ENCODE measurements at places on chromosomes 7 and 10. TPM values are rescaled to one million over a fixed set of nuclear protein-coding genes. Genes with fewer than 3 reads are reported as not detected.
A peak's percentile ranks its signal among the peaks of the same experiment; 100 is the strongest.

Gene PAPSS2
- total RNA-seq: 16.8 TPM

Gene JAZF1
- 31.0 TPM for total RNA-seq

Gene AHCYL2
- 20.1 TPM for total RNA-seq

Gene CLRN3
- not detected for total RNA-seq

Gene SH3PXD2A
- total RNA-seq: 33.7 TPM

Gene GNGT1
- not detected for total RNA-seq

Gene CCL26
- not detected for total RNA-seq

Gene CACNB2
- total RNA-seq: 0.79 TPM

Gene IDI2
- total RNA-seq: not detected

Gene SPAM1
- total RNA-seq: not detected

Gene HPSE2
- total RNA-seq: 0.13 TPM

Gene CLCN1
- total RNA-seq: 0.33 TPM

- H3K4me1 ChIP-seq: no peaks in the 10 kb centered on the region
- no peaks in the 10 kb centered on the region for H3K36me3 ChIP-seq
- no peaks in the 10 kb centered on the region for H3K27me3 ChIP-seq
- H3K4me3 ChIP-seq: no peak overlapping the region
- no peak overlapping the region for H3K27ac ChIP-seq
Measured at GRCh38 chr10:79454259-79454658, 8.8 kb upstream of the ZCCHC24 start.

DNA sequence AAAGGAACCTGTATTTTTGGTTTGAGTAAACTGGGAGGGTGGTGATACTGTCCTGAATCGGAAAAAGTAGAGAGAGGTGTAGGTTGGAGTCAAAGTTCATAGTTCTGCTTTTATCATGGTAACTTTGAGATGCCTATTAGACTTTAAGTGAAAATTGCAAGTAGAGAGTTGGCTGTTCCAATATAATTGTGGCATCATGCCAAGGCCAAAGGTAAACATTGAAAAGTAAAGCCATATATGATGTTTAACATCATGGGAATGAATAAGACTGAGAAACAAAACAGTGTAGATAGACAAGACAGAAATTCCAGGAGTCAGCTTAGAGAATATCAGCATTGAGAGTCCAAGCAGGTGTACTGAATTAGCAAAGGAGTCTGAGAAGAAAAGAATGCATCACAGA, 570.9 kb downstream of the HTR7 start:
- H3K27me3 ChIP-seq: no peaks in the 10 kb centered on the region
- no peaks in the 10 kb centered on the region for H3K36me3 ChIP-seq
- DNase-seq: no peak
- H3K4me1 ChIP-seq: no peaks in the 10 kb centered on the region

- DNase-seq: no peak
- H3K36me3 ChIP-seq: peaks cover 20% of the 10 kb centered on the region
- no peak overlapping the region for H3K27ac ChIP-seq
- H3K4me3 ChIP-seq: no peak overlapping the region
Measured at GRCh38 chr7:135922263-135922662, 54.9 kb downstream of the MTPN start.

- no peak overlapping the region for H3K4me3 ChIP-seq
- H3K36me3 ChIP-seq: peaks cover 14% of the 10 kb centered on the region
- DNase-seq: no peak
- H3K4me1 ChIP-seq: peaks cover 36% of the 10 kb centered on the region
- peak overlapping the region; percentile 50 for H3K27ac ChIP-seq
- no peaks in the 10 kb centered on the region for H3K27me3 ChIP-seq
Measured at GRCh38 chr10:29411666-29412315, 122.9 kb downstream of the LYZL1 start.

GRCh38 chr10:24652381-24652957, 71.2 kb downstream of the ARHGAP21 start:
- H3K27me3 ChIP-seq: no peaks in the 10 kb centered on the region
- no peaks in the 10 kb centered on the region for H3K36me3 ChIP-seq
- no peak for DNase-seq
- no peaks in the 10 kb centered on the region for H3K4me1 ChIP-seq
- no peak overlapping the region for H3K4me3 ChIP-seq

DNA sequence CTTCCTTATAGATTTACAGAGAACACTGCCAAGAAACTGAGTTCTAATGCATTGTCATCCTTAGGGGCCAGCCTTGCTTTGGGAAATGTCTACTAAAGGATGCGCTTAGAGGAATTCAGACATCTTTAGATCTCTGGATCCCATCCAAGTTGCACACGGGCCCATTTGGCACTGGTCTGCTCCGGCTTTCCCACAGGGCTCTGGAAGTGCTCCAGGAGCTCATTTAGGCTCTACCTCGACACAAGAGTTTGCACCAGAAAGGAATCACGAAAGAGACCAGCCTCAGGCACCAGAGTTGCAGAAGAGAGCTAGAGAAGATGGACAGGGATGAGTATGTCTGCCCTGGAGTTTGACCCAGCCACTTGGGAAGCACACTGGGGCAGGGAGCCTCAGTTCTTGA, 150.1 kb upstream of the TMEM72 start:
- H3K36me3 ChIP-seq: no peaks in the 10 kb centered on the region
- no peaks in the 10 kb centered on the region for H3K27me3 ChIP-seq
- no peak overlapping the region for H3K27ac ChIP-seq
- DNase-seq: no peak
- no peaks in the 10 kb centered on the region for H3K4me1 ChIP-seq

DNA sequence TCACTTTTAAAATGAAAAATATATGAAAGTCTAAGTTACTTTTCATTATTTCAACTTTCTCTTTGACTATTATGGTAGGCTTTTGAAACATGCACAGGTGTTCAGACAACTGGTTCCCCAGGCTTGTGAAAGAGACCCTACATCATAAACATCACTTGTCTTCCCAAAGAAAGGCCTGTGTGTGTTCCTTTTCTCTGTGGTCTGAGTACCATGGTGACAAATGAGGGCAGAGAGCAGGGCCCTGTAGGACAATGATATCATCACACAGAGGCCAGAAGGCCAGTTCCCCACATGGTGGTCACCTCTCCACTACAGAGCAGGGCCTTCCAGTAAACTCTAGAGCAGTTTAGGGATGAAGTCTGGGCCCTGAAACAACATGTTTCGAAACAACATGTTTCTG, 288.8 kb downstream of the USP6NL start:
- H3K36me3 ChIP-seq: peaks cover 74% of the 10 kb centered on the region
- no peak overlapping the region for H3K27ac ChIP-seq
- no peaks in the 10 kb centered on the region for H3K27me3 ChIP-seq
- DNase-seq: no peak
- H3K4me1 ChIP-seq: peaks cover 44% of the 10 kb centered on the region

- H3K36me3 ChIP-seq: no peaks in the 10 kb centered on the region
- H3K4me1 ChIP-seq: no peaks in the 10 kb centered on the region
- no peak for DNase-seq
- no peaks in the 10 kb centered on the region for H3K27me3 ChIP-seq
- H3K27ac ChIP-seq: no peak overlapping the region
Measured at GRCh38 chr10:83982812-83983211, 156.5 kb upstream of the GHITM start.

DNA sequence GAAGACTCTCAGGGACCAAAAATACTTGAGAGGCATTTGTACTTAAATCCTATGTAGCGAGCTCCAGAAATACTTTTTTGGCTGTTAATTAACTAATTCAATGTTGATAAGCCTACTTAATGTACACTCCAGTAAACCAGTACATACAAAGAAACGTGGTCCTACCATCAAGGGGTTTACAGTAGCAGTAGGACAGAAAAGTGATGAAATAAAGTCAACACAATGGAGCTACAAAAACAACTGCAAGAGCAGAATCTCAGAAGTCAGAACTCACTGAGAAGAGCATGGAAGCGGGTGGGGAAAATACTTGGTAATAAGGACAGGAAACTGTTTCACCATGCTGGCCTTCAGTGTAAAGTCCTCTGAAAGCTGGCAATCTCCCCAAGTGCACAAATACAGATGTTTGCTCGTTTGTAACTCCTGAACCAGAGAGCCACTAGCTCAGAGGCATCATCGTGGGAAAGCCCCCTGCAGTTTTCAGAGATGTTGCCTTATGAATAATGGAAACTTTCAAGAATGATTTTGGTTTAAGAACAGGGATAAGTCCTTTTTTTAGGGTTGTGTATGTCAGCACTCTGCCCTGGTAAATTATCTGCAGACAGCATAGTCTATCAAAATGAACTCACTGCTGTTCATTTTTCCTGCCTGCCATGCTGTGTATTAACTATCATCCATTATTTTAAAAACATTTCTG, 233.2 kb downstream of the SORCS1 start:
- H3K4me1 ChIP-seq: no peaks in the 10 kb centered on the region
- no peak overlapping the region for H3K4me3 ChIP-seq
- no peaks in the 10 kb centered on the region for H3K27me3 ChIP-seq
- H3K36me3 ChIP-seq: no peaks in the 10 kb centered on the region

GRCh38 chr10:97822261-97822687, 27.4 kb upstream of the GOLGA7B start:
- no peak overlapping the region for H3K27ac ChIP-seq
- H3K4me3 ChIP-seq: no peak overlapping the region
- H3K27me3 ChIP-seq: no peaks in the 10 kb centered on the region
- DNase-seq: no peak
- H3K4me1 ChIP-seq: no peaks in the 10 kb centered on the region

DNA sequence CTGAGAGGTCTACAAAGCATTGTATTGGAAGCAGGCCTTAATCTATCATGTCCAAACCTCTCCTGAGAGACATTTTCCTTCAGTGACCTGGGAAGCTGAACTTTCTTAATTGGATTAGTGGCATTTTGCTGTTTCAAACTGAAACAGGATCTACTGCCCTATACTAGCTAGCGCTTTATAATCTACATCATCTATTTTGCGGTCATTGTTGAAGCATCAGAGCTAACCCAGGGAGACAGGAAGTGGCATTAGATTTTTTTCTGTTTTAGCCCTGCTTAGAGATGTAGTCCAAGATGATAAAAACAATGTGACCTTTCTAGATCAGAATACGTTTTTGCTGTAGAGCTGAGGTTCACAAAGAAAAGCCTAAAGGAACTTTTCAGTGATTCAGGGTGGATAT, 147.4 kb upstream of the AGR3 start:
- H3K36me3 ChIP-seq: no peaks in the 10 kb centered on the region
- H3K27ac ChIP-seq: no peak overlapping the region
- H3K27me3 ChIP-seq: no peaks in the 10 kb centered on the region
- H3K4me3 ChIP-seq: no peak overlapping the region

DNA sequence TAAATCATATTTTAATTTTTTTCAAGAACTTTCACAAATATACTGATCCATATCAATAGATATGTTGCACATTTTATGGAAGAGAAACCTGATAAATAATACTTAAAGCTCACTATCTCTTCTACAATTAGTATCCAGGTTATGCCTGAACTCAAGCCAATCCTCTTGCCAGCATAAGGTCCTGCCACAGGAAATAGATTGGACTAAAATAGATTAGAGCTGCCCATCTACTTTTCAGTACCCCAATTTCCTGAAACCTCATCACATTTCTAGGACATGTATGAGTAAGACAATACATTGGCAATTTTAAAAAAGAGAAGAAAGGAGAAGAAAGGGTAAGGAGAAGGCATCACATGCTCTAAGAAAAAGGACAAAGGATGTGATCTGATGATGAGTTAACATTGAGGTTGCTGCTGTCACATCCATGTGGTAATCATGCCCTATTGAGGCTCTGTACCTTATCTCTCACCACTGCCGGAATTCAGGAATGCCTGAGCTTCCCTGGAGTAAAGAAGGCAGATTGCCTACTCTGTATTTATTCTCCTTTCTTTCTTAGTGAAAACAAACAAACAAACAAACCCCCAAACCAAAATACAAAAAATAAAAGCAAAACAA, 199.7 kb downstream of the ANK3 start:
- no peak overlapping the region for H3K27ac ChIP-seq
- no peaks in the 10 kb centered on the region for H3K36me3 ChIP-seq
- H3K27me3 ChIP-seq: no peaks in the 10 kb centered on the region

- H3K4me1 ChIP-seq: peaks cover 35% of the 10 kb centered on the region
- H3K36me3 ChIP-seq: no peaks in the 10 kb centered on the region
- H3K27ac ChIP-seq: no peak overlapping the region
- no peaks in the 10 kb centered on the region for H3K27me3 ChIP-seq
Measured at GRCh38 chr10:112979927-112980326, 29.9 kb downstream of the TCF7L2 start.

- DNase-seq: no peak
- no peak overlapping the region for H3K27ac ChIP-seq
- no peaks in the 10 kb centered on the region for H3K4me1 ChIP-seq
- H3K4me3 ChIP-seq: no peak overlapping the region
- no peaks in the 10 kb centered on the region for H3K27me3 ChIP-seq
Measured at GRCh38 chr7:132964876-132965275, 117.0 kb downstream of the CHCHD3 start.

DNA sequence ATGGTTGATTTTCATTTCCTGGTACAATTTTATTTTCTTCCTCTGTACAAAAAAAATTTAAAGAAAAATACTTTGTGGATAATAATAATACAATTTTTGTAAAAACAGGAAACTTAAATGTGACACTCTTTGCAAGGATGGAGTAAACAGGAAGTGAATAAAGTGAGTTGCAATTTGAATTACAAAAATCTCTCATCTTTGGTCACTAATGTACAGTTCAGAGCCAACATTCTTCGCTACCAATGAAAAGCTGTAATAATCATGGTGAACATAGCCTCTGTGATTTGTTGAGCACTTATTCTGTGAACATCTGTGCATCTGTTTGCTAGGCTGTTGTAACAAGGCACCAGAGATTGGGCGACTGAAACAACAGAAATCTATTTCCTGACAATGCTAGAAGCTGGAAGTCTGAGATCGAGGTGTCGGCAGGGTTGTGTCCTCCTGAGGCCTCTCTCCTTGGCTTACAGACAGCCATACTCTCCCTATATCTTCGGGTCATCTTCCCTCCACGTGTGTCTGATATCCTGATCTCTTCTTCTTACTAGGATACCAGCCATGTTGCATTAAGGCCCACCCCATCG, 295.3 kb upstream of the KLF6 start:
- no peaks in the 10 kb centered on the region for H3K36me3 ChIP-seq
- peak overlapping the region; percentile 78 for H3K27ac ChIP-seq
- peaks cover 17% of the 10 kb centered on the region for H3K4me1 ChIP-seq
- H3K4me3 ChIP-seq: no peak overlapping the region
- H3K27me3 ChIP-seq: no peaks in the 10 kb centered on the region
